GM04503 (cell line): ENCODE measurements at places on chromosomes 2 and 18.

DNA sequence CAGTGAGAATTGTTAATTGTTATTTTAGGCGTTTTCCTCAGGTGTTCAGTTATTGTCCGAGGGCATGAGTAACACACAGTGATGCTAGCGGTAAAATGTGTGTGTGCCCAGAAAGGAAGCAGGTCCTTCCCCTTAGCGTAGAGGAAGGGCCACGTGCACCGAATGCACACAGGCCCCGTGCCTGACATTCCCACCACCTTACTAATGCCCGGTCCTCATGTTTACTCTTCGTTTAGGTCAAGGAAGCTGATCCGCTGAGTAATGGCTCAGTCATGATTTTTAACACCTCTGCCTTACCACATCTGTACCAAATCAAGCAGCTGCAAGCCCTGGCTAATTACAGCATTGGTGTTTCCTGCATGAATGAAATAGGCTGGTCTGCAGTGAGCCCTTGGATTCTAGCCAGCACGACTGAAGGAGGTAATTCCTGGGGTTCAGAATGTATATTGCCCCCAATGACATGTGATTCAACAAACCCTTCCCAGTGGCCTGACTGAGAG is 76.7 kb downstream of the MERTK start:
- DNase-seq = peak; percentile 6

DNA sequence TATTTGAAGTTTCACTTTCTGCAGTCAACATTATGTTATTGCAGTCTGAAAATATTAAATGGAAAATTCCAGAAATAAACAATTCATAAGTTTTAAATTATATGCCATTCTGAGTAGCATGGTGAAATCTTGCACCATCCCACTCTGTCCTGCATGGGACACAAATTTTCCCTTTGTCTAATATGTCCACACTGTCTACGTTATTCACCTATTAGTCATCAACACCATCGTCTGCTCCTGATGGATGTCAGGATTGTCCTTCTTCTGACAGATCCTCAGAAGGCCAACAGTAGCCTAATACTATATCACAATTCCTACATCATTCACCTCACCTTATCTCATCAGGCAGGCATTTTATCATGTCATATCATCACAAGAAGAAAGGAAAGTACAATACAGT is 163.1 kb downstream of the TXNL1 start:
- DNase-seq = no peak

DNA sequence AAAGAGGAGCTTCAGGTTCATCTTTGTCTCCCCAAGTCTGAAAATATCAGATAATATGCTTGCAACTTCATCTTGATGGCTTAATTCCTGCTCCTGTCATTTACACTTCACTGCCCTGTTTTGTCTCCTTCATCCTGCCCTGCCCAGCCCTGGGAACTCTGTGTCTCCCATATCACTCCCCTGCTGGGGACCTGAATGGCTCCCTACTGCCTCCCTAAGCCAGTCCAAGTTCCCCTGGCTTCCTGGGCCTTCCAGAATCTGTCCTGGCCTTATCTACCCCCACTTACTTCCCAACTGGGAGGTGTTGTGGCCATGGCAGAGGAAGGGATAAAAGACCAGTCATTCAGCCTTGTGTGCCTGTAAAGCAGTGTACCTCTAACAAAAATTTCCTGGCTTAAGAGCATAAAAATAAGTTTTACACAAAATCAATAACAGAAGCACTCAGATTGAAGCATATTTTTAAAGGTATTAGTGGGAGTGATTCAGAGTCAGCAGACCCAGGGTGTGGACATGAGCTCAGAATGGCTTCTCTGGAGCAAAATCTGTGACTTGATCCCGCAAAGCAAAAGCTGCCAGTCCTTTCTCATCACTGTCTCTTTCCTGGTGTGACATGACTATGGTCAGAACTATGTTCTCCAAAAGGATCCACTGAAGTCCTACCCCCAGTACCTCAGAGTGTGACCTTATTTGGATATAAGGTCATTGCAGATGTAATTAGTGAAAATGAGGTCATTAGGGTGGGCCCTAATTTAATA is 59.1 kb downstream of the INO80C start:
- DNase-seq = no peak

DNA sequence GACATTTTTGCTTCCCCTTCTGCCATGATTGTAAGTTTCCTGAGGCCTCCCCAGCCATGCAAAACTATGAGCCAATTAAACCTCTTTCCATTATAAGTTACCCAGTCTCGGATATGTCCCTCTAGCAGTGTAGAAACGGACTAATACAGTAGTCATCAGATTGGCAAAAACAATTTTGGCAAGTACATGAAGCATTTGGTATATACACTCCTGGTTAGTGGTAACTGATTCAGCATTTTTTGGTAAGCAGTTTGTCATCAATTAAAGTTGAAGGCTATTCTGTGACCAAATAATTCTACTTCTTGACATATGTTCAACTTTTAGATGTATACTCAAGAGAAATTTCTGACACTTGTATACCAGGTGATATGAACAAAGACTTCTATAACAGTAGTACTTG is 190.5 kb upstream of the STON1 start:
- no peak for DNase-seq

GRCh38 chr2:145184741-145185651 is 665.1 kb upstream of the ZEB2 start:
- peak; percentile 70 for DNase-seq

GRCh38 chr18:31684279-31685096 is at the start of gene B4GALT6:
TSS of gene B4GALT6 (minus strand) at chr18:31684581. CDS start at chr18:31684426, 155 bp downstream.
- no peak for DNase-seq

- DNase-seq = no peak
Measured at GRCh38 chr2:97701851-97702465, 11.4 kb upstream of the ZAP70 start.

DNA sequence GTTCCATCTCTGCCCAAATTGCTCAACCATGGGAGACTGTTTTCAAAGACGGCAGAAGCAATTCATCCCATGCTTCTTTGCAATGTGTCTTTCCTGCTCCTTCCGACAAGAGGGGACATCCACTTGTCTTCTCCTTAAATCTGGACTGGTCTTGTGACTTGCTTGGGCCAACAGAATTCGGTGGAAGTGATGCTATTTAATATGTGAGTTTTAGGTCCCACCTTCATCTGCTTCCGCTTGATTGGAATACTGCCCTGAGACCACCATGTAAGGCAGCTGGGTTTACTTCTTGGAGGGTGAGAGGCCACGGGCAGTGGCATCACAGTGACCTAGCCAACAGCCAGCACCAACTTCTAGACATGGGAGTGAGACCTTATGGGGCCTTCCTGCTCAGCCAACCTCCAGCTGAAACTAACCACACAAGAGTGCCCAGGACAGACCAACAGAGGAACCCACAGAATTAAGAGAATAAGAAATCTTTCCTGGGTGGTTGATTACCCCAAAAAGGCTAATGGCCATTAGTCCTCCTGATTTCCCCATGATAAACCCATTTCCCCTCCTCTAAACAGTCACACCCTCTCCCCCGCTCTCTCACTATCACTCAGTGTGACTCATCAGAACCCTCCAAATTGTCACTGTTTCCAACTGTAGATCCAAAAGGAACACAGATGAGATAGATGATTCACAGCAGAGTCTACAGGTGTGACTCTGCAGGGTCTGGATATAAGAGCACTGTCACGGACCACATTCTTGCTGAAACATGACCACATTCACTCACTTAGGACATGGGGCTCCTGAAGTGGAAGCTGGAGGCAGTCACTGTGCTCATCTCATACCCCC is 16.2 kb upstream of the RHOB start:
- DNase-seq = no peak

- no peak for DNase-seq
Measured at GRCh38 chr2:147172493-147173188, 672.2 kb upstream of the ACVR2A start.

- no peak for DNase-seq
Measured at GRCh38 chr18:31424383-31424988, 23.1 kb upstream of the DSG3 start.

DNA sequence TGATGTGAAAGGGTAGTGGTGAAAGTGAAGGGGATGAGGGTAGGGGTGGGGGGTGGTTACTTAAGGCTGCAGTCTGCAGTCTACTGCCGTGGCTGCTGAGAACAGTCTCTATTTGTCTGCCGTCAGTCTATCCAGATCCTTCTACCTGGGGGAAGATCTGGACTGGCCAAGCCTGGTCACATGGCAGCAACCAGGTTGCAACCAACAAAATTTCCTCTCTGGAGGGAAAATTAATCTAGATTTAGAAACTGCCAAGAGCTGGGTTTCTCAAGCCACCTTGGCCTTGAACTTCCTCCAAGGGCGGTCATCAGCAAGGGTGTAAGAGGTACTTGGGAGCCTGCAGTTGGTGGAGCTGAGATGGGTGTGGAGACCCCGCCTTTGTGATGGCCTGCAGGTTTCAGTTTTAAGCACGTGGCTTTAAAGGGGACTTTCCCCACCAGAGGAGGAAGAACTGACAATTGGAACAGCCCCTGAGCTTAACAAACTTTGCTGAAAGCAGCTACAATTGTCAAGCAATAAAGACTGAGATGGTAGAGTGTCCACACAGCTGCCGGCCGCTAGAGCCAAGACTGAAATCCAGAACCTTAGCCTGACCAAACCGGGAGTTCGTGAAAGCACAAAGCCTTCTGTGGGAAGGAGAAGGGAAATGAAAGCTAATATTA is 31.4 kb upstream of the KCMF1 start:
- no peak for DNase-seq

GRCh38 chr18:32318581-32318980 is 128.7 kb downstream of the MEP1B start:
- DNase-seq = no peak

GRCh38 chr2:159946326-159946999 is 116.0 kb downstream of the PLA2R1 start:
- DNase-seq = peak; percentile 79

DNA sequence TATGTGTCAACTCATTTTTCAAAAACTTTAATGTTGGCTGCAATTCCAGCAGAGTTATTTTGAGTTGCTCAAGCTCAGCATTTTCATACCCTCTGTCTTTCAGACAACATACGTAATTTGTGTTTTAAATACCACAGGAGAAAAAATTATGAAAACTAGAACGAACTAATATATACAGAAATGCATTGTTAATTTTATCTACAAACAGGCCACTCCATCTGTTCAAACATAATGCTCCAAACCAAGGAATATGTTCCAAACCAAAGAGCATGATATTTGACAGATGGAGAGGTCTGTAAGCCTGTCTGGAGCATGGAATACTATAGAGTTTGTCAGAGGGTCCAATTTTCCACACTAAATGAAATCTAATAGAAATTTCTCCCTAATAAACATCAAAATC is 536.2 kb upstream of the FSIP2 start:
- no peak for DNase-seq

DNA sequence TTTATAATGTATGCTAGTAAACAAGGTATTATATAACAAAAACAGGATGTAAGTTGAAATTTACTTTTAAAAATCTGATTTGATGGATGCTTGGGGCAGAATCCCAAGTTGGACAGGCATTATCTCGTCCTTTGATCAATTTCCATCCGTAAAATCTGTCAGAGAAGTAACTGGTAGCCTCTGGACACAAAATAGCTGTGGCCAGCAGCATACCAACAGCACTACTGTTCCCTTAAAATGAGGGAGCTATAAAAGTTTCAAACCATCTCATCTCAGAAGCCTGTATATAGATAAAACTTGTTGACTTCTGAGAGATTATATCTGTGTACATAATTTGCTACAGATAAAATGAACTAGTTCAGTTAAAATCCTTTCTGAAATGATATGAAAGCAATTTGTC is 14.7 kb upstream of the METAP1D start:
- DNase-seq = peak; percentile 15

DNA sequence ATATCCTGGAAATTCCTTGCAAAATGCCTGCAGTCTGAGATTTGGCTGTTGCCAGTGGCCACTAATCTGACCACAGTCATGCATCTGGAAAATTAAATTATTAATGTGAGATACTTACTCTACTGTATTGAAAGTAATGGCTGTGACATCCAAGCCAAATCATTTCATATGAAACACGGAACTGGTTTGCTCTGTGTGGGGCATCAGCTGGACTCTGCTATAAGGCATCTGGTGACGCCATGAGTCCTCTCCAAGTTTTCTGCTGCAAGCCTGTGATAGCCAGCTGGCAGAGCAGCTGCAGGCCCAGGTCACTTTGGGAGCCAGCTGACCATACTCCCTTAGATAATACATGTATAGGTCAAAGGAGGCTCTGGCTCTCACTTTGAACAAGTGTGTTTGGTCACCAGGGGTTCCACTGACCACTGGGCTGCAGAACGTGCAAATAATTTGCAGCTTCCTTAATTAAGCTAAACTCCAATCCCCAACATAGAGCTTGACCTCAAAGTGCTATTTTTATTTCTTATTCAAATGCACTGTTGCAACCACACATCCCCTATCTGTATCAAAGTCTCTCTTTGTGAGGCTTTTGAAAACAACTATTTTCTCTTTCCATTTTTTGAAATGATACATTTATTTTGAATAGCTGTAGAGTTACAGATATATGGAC is 152.9 kb downstream of the NCKAP5 start:
- DNase-seq = no peak
